ELF-1 (cell line): ENCODE measurements at places on chromosomes 3 and 15.

DNA sequence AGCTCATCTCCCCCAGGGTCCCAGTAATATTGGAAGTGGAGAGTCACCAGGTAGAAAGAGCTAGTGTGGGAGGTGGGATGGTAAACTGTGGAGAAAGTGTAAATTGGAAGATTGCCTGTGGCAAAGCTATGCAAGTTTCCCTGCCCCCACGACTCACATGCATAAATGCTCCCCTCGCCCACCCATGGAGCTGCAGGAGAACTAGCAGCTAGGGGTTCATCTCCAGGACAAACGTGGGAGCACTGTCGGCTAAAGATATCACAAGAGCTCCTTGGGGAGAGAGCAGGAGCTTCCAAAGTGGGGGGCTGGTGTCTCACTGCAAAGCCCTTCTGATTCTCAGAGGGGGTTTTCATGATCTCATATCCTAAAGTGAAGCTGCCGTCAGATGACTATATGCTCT lies 91.4 kb upstream of the PLCL2 start:
- DNase-seq = no peak

DNA sequence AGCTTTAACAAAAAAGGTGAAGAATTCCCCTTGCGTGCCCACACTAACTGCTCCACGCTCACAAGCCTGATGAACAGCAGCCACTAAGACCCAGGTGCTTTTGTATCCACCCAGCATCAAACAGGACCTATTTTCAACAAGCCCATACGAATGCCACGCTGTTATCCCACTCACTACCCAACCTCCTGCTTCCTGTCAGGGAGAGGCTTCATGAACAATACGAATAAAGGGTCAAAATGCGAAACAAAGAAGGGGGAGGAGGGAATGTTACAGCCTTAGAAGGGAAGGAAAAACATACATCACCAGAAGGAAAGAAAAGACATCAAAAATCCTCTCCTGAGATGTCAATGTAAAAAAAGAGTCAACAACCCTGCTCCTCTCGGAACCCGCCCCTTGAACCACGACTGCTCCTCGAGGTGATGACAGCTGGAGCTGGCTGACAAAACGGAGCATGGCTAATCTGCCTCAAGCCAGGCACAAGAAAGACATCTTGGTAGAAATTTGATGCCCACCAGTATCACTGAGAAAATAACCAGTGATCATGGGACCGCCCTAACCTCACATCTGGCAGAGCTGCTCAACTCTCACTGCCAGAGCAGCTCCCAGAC lies 9.7 kb downstream of the ERC2 start:
- DNase-seq = no peak

DNA sequence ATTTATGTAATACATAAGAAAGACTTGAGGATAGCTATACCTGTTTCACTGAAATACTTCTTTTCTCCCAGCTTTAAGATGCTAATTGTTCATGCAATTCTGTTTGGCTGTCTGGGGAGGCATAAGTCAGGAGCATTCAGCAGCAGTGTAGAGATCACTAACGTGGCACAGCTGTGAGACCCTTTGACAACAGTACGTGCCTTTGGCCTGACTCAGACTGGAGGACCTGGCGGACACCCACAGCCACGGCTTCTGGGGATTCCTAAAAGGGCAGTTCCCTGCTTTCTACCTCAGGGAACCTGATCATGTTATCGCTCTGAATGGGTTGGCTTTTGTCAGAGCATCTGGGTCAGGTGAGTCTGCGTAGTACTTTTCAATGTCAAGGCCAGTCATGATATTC lies 295.0 kb upstream of the ICE2 start:
- DNase-seq = no peak

- peak; percentile 87 for DNase-seq
These were observed 4.5 kb upstream of the GATA2 start for GRCh38 chr3:128497305-128498126.

DNA sequence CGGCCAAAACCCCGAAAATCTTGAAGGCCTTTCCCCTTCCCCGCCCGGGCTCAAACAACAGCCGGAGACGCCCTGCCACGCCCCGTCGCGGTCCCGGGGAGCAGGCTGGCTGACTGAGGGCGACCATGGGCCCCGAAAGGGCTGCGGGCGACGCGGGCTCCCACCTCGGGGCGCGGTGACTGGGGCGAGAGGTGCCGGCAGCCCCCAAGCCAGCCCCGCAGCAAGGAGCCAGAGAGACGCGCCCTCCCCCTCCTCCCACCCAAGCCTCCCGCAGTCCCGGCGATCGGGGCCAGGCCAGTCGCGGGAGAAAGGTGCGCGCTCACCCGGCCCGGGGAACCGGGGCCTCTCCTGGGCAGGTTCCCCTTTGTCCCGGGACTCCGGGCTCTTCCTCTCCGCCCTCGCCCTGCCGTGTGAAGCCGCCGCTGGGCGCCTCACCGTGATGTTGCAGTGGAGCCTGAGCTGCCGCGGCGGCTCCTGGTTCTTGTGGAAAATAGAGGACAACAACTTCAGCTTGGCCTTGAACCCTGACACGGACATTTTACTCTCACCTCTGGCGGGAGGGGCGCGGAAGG lies 30.6 kb upstream of the ZSCAN2 start:
- DNase-seq = peak; percentile 35

DNA sequence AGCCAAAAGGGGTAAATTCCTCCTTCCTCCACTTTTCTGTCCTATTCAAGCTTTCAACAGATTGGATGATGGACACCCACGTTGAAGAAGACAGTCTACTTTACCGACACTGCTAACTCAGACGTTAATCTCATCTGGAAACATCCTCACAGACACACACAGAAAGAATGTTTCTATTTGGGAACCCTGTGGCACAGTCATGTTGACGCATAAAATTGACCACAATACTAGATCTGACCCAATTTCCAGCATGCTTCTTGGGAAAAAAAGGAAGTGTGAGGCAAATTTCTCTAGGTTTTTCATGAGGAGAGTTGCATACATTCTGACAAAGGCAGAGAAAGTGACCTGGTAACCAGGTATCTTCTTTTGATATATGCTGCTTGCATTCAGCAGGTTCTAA lies 594.1 kb downstream of the FGF12 start:
- no peak for DNase-seq

- no peak for DNase-seq
These were observed 8.4 kb upstream of the CHRNA3 start for GRCh38 chr15:78629031-78629715.
